ENCODE measurements at places on chromosomes 3 and 15.

DNA sequence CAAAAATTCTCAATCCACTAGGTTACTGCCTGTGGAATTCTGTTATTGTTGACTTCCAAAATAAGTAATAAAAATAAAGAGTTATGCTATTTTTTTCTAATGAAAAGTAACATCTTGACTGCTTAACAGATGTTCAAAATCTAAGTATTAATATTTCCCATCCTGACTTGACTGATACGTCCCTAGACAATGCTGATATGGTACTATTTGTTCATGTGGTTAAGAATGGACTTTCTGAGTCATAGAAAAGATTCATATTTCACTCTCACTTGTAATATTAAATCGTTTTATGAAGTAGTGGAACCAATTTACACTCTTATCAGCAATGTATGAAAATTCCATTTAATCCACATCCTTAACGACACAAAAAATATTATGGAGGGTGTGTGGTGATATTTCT, 104.8 kb upstream of the PLSCR5 start:
- no peak for DNase-seq

GRCh38 chr3:32848215-32848614, 30.4 kb downstream of the TRIM71 start:
- no peak for DNase-seq

- DNase-seq = no peak
These were observed 87.1 kb downstream of the WDR76 start for GRCh38 chr15:43913941-43914340.

DNA sequence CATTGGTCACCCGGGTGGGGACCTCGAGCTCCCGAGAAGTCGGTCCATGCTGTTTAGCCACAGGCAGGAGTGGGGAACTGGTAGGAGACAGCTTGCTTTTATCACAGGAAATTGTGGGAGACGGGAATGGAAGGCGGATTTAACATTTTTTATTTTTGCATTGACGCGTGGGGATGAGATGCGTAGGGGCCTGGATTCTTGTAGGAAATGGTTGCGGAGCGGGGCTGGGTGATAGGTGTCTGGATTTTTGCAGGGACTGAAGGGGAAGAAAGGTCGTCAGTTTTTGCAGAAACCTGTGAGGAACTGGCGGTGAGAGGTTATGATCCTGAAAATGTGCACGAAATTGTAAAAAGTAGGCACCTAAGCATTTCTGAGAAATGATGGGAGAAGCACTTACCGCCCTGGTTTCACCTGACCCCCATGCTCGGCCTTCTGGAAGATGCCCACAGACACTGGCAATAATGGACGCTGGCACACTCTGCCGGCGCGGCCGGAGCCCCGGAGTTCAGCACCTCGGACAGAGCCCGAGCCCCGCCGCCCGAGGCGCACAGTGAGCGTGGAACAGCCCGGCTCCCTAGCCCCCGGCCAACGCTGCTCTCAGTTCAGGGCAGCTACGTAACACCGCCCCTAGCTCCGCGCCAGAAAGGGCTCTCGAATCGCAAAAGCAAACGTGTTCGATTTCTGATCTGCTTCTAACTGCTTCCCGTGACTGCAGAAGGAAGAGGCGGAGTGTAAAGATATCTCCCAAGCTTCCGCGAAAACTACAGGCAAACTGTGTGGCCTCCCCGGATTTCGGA, 928 bp downstream of the ANKRD34C start:
- DNase-seq = no peak

DNA sequence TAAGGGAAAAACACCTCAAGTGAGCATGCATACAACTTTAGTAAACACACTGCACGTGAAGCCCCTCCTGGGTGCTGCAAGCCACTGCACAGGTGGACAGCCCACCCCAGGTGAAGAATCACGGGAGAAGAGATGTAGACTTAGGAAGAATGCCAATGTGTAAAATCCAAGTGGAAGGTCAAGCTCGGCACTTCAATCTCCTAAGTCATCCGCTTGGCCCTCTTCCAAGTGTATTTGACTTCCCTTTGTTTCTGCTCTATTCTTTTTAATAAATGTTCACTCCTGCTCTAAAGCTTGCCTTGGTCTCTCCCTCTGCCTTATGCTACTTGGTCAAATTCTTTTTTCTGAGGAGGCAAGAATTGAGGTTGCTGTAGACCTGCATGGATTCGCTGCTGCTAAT, 316.6 kb downstream of the EDEM1 start:
- no peak for DNase-seq

DNA sequence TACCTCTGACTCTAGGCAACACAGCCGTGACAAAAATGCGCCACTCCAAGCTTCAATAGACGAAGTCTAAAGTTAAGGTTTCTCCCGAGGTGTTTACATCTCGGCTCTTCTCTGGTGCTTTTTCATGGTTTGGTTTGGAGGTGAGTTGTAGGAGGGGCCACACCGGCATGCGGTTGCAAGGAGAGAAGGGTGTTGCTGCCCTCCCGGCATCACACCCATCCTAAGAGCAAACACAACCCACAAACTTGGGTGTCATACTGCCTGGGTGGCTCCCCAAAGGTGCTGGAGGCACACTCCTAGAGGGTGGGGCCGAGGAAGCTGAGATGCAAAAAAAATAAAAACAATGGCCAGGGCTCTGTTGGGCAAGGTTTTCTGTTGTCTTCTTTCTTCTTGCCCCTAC, 225.2 kb upstream of the ICE2 start:
- DNase-seq = no peak
